Head of caudate nucleus (tissue), 42 donors: ENCODE measurements at places on chromosomes 6 and 20.

DNA sequence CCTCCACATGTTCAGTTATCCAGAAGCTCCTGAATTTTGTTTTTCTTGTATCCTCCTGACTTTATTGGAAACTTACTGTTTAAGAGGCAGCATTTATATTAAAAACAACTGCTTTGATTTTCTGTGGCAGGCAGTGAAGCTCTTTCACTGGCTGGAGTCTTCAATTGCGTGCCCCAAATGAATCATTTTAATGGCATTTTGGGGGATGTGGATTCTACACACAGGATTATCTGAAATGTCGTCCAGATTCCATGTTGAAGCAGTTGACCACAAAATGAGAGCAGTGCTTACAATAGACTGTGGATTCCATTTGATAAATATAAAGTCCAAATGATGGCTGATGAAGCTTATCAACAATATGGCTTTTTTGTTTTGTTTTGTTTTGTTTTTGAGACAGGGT, 41.0 kb upstream of the HIVEP1 start:
- no peak for DNase-seq

DNA sequence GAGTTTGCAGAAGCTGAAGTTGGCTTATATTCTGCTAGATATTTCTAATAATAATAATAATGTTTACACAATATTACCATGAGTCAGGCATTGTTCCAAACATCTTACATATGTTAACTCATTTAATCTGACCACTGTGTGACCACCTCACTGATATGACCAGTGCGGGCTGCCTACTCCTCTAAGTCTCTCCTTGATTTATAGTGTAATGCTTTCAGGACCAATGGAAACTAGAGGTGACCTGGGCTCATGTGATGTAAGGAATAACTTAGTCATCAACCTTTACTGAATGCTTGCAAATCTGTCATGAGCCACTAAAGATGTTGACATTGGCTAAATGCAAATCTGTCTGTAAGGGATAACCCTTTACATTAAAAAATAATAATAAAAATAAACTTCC, 51.1 kb upstream of the GPR6 start:
- DNase-seq, result no peak

DNA sequence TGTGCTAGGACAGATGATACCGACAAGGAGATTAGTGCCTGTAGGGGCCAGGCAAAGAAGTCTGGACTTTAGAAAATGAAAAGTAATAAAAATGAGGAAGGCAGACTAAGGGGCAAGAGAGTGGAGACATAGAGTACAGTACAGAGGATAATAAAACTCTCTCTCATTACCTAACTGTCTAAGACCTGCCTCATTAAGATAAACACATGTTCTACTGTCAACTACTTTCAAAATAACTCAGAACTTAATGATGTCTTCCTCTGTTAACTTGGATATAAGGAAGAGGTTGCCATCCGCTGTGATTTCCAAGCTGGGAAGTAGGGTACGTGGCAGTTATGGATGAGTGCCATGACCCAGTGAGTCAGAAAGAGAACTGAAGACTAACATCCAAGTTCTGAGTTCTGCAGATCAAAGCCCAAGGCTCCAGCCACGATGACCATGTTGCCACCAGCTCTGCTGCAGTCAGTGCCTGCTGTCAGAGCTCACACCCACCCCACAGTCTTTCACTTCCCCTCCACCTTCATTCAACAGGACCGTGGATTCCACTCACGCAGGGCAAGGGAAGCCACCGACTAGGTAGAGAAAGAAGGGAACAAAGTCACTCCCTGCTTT, 81.8 kb downstream of the KIF16B start:
- DNase-seq, result peak; percentile 25

- no peak for DNase-seq
Measured at GRCh38 chr6:13787137-13787536, 27.2 kb downstream of the MCUR1 start.

DNA sequence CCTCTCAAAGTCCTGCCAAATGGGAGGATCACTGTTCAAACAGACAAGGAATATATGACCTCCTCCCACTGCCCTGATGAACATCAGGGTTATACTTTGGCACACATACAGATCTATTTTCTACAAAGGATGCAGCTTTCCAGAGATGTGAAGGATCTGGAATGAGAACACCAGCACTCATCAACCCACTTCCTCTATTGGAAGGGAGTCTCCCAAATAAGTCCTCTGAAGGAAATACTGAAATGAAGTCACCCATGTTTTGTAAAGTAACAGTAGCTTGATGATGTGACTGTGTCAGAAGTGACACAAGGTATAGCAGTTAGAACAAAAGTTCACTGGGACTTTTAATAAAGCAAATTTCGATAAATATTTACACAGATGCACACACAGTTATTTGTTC, 104.9 kb downstream of the OGFRL1 start:
- DNase-seq, result no peak

GRCh38 chr6:109743739-109744138, 52.6 kb downstream of the FIG4 start:
- DNase-seq, result no peak

DNA sequence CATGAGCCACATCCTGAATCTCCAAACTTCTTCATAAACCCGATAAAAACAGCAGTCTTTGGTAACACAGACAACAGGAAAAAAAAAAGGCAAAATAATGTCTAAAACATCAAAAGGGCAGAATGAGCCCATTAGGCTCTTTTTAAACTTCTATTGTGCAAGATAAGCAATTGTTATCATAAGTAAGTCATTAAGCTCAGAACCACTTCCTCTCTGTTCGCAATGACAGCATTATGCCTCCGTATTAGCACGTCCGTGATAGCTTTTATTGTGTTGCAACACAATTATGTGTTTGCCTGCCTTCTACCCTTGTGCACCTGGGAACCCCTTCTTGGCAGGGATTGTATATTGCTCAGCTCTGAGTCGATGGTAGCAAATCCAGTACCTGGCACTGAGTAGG, 147.1 kb downstream of the LRFN2 start:
- DNase-seq, result no peak

GRCh38 chr20:37228082-37228481, 33.5 kb downstream of the GHRH start:
- no peak for DNase-seq

GRCh38 chr20:48338717-48339116, 489.1 kb downstream of the PREX1 start:
- DNase-seq, result no peak

DNA sequence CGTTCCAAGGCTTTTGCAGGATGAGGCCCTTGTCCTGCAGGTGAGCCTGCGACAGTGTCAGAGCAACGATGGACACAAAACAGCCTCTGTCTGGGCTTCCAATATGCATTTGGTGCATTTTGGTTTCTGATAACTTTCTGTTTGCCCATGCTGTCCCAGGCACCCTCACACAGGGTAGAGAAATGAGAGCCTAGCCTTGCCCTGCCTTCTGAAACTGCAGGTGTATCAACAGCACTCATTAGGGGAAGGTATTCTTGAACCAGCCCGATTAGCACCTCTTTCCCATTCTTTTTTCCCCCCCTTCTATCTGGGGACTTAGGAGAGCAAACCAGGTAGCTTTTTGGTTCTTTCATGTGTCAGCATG, 30.3 kb downstream of the CHMP4B start:
- DNase-seq, result no peak

DNA sequence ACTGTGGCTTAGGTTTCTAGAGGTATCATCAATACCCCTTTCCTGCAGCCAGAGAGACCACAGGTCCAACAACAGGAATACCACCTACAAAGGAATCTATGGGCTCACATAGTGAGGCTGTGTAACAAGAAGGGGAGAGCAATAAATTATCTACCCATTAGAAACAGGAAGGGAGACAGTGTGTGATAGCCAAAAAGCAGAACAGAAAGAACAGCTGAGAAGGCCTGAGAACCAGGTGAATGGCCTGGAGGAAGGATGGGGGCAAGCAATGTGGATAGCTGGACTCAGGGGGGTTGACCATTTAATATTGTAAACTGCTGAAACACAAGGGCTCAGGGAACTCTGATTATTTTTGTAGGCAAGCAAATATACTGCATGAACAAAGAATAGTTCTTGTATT, 628.2 kb downstream of the COL12A1 start:
- DNase-seq, result no peak

DNA sequence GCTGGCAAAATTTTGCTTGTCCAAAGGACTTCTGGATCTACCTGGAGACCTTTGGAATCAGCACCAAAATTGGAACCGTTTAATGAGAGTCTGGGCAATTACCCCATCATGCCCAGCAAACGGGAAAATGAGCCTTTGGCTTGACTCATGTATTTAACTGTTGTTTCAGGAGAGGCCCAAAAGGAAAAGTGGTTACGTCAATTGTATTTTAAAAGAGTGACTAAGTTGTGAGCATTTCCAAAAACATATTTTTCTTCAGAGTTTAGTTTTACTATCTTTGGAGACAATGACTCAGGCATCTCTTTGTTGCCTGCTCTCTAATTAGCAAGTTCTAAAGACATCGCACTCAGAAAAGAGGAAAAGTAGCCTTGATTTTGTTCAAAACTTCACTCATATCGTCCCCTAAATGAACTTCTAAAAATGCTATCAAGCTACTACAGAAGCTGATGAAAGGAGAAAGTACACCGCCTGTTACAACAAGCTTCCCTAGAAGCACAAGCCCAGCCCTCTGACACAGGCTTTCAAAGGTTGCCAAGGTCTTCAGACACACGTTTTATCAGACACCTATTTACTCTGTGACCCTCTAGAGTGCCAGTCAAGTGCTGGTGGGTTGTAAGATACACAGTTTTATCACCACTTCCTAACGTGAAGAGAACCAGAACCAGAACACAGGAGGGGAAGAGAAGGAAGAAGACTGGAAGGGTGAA, 146.2 kb downstream of the TBX18 start:
- no peak for DNase-seq
